ENCODE measurements at places on chromosomes 1 and 21.

DNA sequence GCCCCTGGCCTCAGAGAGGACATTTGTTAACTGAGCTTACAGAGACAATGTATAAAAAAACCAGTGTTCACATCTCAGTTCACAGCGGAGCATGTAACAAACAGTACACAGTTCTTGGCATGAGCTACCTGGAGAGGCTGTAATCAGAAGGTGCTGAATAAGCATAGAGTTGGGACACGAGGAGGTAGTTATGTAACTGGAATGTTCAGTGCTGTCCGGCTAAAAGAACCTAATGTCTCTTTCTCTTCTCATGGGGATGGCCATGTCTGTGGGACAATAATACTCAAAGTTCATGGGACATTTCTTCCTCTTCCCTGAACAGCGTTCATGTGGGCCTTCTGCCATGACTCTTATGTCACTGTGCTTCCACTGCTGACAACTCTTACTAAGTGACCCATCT, 17.2 kb upstream of the STX12 start:
- DNase-seq: no peak

DNA sequence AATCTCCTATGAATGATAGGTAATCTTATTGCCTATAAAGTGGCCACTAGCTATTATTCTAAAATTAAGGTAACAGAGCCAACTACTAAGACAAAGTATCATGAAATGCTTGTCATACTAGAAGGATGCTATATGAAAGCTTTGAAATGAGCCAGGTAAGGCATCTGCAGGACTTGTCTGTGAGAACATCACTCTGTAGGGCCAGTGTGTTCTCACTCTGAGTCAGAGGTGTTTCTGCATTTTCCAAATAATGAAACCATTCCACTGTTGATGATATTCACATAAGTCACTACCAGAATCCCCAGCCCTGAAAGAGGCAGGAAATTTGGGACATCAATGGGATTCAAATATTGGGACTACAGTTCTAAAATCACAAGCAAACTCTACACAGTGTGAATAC, 25.8 kb upstream of the GBP5 start:
- no peak for DNase-seq

DNA sequence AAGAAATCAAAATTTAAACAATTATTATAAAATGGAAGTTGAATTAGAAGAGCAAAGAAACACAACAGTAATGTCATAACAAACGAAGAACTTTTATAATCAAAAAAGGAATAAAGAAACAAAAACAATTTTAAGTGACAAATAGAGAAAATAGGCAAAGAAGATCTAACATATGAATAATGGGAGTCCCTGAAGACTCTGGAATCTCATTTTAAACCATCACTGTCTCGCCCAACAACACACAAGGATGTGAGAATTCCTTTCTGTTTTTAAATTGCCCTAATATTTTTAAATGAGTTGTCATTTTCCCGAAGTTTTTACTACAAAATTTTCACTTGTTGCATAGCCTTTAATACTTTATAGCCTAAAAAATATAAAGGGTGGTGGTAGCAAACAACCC, 4.3 kb upstream of the NDC1 start:
- DNase-seq: no peak

- no peak for DNase-seq
These were observed 16.6 kb downstream of the IPO9 start for GRCh38 chr1:201845331-201846083.

GRCh38 chr1:238485057-238485911, 594.6 kb upstream of the ZP4 start:
- DNase-seq: no peak

- no peak for DNase-seq
These were observed 57.4 kb downstream of the TIAM1 start for GRCh38 chr21:31286621-31287020.

DNA sequence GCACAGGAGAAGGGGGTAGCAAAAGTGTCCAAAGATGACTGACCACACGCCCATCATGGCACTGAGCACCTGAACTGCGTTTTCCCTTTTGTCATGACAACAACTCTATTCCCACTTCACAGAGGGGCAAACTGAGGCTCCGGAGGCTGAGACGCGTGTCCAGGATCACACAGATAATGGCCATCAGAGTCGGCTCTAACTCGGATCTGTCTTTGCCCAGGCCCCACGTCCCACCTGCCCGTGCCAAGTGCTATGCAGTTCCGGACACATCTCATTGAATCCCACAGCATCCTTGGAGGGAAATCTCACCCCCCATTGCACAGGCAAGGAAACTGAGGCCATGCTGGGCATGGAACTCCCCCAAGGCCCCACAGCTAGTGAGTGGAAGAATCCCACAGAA, 62.1 kb downstream of the MATN1 start:
- DNase-seq: no peak

DNA sequence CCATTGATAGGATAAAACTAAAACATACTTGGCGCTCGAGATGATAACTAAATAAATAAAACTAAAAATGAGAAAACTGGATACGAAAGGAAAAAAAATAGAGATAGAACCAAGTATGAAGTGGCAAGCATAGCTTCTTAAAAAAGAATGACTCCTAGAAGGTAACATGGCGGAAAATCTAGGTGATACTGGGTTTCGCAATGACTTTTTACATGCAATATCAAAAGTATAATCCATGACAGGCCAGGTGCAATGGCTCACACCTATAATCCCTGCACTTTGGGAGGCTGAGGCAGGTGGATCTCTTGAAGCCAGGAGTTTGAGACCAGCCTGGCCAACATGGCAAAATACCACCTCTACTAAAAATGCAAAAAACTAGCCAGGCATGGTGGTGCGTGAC, 70.7 kb downstream of the ACBD6 start:
- no peak for DNase-seq

- DNase-seq: no peak
These were observed 3.0 kb downstream of the RBBP5 start for GRCh38 chr1:205118752-205119151.

DNA sequence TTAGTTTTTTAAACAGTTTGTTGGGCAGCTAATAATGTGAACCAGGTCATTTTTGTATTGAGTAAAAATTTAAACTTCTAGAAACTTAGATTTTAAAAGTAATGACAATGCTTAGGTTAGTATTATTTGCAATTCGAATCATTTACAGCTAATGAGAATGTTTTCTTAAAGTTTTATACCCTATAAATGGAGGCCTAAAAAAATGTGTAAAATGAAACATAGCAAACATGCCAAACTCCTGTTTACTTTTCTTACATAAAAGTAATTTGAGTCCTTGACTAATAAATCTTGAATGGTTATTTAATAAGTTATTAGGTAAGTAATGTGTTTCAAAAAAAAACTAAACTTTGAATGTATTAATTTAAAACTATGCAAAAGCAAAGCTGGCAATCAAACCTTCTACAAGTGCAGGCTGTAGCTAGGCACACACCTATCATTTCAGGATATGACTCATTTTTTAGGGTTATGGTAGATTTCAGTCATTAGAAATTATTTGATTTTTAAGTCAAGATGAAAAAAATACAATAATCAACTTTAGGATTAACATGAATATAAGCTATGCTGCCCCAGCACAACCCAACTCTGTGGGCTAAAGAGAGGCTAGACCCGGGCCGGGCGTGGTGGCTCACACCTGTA, 41.5 kb downstream of the CLSTN1 start:
- no peak for DNase-seq

DNA sequence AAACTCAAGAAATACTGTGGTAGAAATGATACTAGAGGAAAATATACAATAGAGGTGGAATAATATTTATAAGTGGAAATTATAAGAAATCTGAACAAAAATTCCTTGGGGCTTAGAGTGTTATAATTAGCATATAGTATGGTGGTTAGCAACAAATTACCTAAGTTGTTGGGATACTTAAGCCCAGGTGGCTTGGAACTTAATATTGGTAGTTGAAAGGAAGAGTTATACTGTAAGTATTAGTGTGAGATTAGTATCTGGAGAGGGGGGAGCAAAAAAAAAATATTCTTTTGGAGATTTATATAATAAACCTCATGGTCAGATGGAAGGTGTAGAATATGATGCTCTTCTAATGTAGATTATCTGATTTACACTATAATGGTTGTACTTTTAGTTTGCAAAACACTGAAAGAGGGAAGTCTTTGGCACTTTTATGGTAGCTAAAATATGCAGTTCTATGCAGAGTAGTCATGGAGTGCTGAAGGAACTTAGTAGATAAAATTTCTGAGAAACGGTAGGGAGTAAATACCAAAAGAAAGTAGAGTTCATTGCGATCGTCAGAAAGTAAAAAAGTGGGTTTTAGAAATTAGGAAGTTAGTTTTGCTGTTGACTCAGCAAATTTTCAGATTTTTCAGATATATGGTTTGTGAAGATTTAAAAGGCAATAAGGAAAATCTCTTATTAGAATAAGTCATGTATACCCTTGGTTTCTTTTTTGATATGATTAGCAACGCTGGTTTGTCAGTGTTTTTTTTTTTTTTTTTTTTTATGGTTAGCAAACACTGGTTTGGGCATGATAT, 45.7 kb downstream of the MTF2 start:
- no peak for DNase-seq

DNA sequence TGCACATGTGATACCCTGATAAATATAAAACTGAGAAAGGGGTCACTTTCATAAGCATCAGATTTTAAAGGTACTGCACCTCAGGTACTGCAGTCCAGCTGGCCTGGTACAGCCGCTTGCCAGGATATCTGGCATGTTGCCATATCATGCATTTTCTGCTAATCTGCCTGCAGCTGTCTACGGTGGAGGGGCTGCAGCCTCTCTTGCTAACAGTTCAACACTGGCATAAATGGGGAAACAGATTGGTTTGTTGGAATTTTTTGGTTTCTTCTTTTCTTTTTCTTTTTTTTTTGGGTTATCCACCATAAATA, 71.5 kb downstream of the MIS18A start:
- no peak for DNase-seq

DNA sequence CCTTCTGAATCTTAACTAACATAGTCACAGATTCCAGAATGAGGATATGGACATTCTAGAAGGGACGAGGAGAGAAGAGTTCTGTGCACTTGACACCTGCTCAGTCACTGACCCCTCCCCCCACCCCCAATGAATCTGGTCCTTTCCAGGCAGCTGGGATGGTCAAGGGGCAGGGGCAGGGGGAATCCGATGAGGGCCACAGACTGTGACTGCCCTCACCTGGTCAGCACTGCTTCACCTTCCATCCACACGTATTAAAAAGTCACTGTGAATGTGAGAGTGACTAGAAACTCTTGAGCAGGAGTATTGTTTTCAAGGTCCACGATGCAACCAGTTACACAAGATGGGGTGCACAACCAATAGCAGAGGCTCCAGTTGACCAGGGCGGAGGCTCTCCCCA, 9.5 kb upstream of the PRAMEF12 start:
- DNase-seq: no peak

- DNase-seq: no peak
These were observed 460.5 kb upstream of the ADGRL2 start for GRCh38 chr1:81340239-81340638.

GRCh38 chr1:54557671-54558355, 9.8 kb downstream of the ACOT11 start:
- no peak for DNase-seq

GRCh38 chr1:159880430-159880829, 18.0 kb upstream of the VSIG8 start:
- no peak for DNase-seq

- DNase-seq: no peak
These were observed 19.6 kb upstream of the FAM89A start for GRCh38 chr1:231059566-231060193.

DNA sequence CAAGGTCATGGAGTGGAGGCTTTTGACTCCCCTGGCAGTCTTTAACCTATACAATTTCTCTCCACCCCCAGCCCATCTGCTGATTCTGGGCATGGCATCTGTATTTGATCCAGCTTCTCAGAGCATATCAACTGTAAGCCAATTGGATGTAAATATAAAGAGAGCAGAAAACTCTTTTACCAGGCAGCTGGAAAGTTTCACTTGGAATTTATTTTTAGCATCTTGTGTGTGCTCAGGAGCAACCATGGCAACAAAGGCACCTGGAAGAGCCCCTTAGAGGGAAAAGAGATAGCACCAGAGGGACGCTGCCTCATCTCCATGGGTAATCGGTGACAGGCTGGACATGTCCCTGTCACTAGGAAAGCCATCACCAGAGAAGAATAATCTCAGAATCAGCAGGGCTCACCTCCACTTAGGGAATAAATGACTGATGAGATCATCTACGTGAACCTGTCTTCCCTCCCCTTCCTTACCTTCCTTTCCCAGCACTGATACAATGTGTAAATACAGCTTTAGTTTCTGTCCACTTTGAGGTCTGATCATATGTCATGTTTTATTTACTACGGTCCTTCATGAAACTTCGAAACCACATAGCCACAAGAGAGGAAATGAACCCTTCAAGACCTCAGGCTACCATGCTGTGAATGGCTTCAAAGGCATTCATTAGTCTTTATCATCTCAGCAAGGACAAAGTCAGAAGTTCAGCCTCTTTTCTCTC, 25.3 kb upstream of the SIPA1L2 start:
- no peak for DNase-seq

DNA sequence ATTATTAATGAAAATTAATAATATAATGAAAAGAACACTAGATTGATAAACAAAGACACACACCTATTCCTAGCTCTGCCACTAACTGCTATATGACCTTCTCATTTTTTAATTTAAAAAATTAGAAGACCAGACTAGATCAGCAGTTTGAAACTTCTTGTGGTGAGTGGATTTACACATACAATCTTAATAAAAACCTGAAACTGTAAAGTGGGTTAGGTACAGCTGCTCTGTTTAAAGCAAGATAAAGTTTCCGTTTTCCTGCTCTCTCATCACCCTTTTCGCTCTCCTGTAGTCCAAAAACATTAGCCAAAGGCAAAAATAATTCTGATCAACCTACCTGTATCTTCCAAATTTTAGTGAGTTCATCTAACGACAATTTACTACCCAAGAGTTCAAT, 58.6 kb downstream of the USP24 start:
- no peak for DNase-seq

- no peak for DNase-seq
These were observed 190.5 kb downstream of the SEC16B start for GRCh38 chr1:177779166-177779965.

DNA sequence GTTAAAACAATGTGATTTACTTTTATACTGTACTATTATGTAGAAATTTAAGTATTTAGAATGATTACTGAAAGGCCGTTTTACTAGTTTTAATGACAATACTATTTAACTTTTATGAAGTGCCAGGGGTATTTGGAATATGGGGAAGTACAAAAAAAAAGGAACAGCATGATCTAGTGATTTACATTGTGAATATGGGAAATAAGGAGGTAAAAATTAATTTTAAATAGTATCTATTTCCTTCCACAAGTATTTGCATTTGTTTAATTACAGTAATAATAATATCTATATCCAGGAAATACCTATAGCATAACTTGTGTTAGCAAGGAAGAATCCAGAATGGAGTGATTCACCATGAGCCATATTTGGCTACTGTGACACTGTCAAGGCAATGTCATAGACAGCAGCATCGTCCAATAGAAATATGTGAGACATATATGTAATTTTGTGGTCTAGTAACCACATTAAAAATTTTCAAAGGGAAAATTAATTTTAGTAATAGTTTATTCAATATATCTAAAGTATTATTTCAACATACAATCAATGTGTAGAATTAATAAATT, 22.0 kb downstream of the CNST start:
- DNase-seq: no peak
